ENCODE measurements at places on chromosomes 3 and 15.
A peak's percentile ranks its signal among the peaks of the same experiment; 100 is the strongest.

DNA sequence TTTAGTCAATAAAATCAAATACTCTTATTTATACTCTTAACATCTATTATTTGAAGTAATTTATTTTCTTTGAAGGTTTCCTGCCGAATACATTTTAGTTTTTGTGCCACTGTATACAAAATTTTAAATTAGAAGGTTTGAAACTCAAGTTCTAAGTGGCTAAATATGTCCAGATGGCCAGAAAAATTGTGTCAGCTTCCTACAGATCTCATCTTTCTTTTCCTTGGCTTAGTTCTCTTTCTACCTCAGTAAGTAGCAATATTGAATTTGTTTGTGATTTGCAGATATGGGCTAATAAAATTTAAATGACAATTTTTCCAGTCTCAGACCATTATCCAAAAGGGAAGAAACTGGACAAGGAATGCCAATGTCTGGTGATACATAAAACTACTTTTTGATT, 452.1 kb downstream of the ROBO2 start:
- DNase-seq, result no peak

DNA sequence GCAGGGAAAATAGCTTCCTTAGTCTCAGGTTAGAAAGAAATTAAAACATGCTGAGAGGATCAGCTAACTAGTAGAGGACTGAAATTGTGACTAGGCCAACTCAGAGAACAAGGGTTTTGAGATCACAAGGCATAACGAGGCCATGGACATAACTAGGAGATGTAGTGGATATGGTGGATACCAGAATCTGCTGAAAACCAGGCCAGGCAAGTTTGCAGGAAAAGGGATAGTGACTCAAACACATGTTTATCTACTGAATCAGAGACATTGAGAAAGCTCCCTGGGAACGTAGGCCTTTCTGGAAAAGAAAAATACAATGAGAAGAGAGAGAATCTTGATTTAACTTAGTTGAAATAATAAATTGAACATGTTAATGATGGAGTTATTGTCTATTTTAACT, 326.5 kb upstream of the GBE1 start:
- no peak for DNase-seq

DNA sequence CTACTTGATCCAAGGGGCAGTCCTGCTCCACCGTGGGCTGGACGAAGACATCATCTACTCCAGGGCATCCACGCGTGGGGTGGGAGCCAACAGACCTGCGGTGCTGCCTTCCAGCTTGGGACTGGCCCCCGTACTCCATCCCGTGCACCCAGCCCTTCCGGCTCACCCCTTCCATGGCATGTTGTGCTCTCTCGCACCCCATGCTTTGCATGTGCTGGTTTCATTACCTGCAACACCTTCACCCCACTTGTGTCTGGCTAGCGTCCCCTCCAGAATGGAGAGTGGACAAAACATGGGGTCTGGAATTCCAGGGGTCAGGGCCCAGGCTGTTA, 30.2 kb downstream of the SEMA7A start:
- DNase-seq, result no peak

- no peak for DNase-seq
Measured at GRCh38 chr15:63559753-63560152, 37.4 kb upstream of the FBXL22 start.

DNA sequence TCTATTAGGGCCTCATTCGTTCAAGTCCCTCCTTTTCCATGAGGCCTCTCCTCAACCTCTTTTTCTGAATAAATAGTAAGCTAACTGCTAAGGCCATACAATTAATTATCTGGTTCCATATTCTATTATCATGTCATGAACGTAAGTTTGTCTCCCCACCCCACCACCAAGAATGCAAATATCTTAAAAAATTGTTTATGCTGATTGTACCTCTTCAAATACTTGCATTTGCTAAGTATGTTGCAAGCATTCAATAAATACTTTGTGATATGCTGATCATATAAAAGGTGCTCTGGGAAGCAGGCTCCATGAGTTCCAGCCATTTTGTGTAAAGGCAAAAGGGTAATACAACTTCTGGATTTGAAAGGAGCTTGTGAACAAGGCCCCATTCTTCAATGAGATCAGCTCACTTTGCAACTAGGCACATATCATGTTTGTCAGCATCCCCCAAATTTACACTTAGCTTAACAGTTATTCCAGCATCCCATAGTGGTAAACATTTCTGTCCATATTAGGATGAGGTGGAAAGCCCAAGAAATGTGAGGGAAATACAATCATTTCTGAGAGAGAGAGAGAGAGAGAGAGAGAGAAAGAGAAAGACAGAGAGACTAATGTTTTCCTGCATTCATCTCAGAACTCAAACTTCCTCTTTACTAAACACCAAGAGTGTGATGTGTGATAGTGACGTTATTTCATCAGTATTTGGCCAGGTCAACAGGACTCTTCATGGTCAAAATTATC, 33.2 kb downstream of the SLC12A8 start:
- no peak for DNase-seq

- no peak for DNase-seq
Measured at GRCh38 chr3:23987356-23987755, 42.3 kb downstream of the NR1D2 start.

DNA sequence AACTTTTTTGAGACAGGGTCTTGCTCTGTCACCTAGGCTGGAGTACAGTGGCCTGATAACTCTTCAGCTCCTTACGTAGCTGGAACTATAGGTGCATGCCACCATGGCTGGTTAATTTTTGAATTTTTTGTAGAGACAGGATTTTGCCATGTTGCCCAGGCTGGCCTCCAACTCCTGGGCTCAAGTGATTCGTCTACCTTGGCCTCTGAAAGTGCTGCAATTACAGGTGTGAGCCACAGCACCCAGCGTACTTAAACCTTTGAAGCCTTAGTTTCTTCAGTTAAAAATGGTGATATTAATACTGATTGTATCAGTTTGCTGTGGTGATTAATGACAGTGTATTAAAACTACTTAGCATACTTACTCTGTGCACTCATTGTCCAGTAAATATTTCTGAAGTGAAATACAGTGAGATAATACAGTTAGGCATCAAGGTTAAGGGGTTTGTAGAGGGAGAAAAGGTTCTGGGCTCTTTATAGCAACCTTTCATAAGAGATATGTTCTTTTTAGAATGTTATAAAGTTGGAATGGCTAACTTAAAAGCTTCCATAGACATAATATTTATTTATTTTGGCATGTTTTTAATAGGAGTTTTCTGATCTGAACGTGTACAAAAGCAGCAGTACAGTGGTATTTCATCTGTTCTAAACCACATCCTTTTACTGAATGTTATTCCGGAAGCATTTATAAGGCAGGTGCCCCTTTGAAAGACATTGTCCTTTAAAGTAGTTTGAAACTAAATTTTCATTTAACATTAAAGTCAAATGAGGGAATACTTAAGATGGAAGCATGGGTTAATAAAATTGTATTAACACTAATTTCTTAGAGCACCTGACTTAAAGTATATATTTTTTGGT, 23.6 kb downstream of the NCK1 start:
- peak; percentile 56 for DNase-seq
